ENCODE measurements at places on chromosomes 7 and 10. TPM values are rescaled to one million over a fixed set of nuclear protein-coding genes. Genes with fewer than 3 reads are reported as not detected.
A peak's percentile ranks its signal among the peaks of the same experiment; 100 is the strongest.

GRCh38 chr7:138979226-138979979 lies 1.8 kb downstream of the KIAA1549 start:
- H3K27me3 ChIP-seq, result peaks cover 56% of the 10 kb centered on the region
- H3K27ac ChIP-seq, result no peak overlapping the region
- DNase-seq, result no peak
- peaks cover 9% of the 10 kb centered on the region for H3K4me1 ChIP-seq

- no peaks in the 10 kb centered on the region for H3K36me3 ChIP-seq
- DNase-seq, result no peak
- no peak overlapping the region for H3K27ac ChIP-seq
- no peaks in the 10 kb centered on the region for H3K27me3 ChIP-seq
- H3K4me1 ChIP-seq, result no peaks in the 10 kb centered on the region
- no peak overlapping the region for H3K4me3 ChIP-seq
Measured at GRCh38 chr7:158543840-158544239, 43.8 kb downstream of the PTPRN2 start.

DNA sequence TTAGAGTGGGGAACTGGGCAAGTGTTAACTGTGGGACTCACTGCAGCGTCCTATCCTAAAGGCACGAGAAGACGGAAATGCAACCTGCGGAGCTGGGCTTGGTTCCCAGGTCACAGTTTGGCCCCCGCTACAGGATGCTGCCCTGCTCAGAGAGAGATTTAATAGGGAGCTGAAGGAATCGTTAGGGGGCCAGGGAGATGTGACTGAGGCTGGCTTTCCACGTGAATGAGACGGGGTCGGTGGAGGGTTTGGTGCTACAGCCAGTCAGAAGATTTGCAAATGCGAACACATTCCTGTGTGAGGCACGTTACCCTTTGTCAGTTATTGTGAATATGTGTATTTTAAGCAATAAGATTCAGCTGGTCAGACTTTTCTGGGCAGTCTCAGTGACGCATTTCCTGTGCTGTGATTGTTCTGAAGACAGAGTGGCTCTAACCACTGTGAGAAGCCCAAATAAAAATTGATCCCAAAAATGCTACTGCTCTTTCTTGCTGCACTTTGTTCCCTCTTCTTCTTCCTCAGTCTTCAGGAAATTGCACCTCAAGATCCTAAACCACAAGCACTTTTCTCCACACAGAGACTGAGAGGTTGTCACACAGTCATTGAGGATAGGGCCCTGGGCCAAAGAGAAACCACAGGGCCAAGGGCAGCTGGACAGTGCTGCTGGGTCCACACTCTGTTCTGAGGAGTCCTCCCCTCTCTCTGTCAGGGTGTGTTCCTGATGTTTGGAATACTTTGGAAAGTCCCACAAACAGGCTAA lies 21.2 kb downstream of the CYP17A1 start:
- peaks cover 26% of the 10 kb centered on the region for H3K36me3 ChIP-seq
- H3K27me3 ChIP-seq, result no peaks in the 10 kb centered on the region
- H3K4me3 ChIP-seq, result no peak overlapping the region
- peak overlapping the region; percentile 15 for H3K27ac ChIP-seq
- H3K4me1 ChIP-seq, result peaks cover 24% of the 10 kb centered on the region
- no peak for DNase-seq

DNA sequence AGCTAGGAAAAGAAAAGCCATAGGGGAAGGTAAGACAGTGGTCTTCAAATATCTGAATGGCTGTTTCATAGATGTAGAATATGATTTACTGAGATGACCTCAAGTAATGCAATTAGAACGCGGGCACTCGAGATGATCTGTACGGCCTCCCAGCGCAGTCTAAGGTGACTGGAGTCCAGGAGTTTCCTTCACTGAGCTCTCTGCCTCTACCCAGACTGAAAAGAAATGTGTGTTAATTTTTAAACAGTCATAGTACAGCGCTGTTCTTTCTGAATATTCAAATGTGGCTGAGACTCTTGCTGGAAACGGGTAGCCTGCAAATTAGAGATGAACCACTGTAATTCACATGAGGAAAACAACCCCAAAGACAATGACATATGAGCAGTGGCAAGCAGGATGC lies 562.4 kb upstream of the AUTS2 start:
- H3K36me3 ChIP-seq, result no peaks in the 10 kb centered on the region
- H3K27me3 ChIP-seq, result no peaks in the 10 kb centered on the region
- H3K4me1 ChIP-seq, result no peaks in the 10 kb centered on the region
- H3K27ac ChIP-seq, result no peak overlapping the region

The STAG3 gene
- total RNA-seq, result 25.0 TPM

Measured in activated T-helper 1 cell treated with anti-CD3 and anti-CD28 coated beads, Interleukin-12 subunit alpha, Interleukin-12 subunit beta, Interleukin-2, Interleukin-4 antibody, amounts not matched to agents 30 ng/mL and 10 ng/mL and 1 ng/mL, durations not matched to agents 14 hours and 24 hours and 36 hours (primary cell).